Astrocyte of the hippocampus (primary cell): ENCODE measurements at places on chromosomes 11 and 22.

DNA sequence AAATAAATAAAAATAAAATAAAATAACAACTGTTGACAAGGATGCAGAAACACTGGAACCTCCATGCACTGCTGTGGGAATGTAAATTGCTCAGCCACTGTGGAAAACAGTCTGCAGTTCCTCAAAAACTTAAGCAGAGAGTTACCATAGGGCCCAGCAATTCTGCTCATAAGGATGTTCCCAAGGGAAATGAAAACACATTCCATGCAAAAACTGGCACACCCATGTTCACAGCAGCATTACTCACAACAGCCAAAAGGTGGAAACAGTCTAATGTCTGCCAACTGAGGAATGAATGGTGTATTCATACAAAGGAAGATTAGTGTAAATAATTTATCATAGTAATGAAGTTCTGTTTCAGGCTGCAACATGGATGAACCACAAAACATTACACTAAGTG is 3.2 kb upstream of the KRTAP5-10 start:
- DNase-seq, result no peak

DNA sequence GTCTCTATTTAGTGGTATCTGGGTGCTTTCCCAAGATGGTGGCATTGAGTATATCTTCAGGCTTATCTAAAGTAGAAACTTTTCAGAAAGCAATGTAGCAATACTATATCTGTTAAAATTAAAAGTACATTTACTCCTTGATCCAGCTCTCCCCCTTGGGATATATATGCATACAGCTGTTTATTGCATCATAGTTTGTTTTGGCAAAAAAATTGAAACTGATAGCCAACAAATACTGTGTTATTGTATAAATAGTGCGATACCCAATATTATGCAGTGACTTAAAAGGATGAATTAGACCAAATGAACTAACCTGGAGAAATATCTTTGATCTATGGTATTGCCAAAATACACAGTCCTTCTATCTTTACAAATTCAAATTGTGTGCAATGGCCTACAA is 8.4 kb upstream of the OR10A3 start:
- no peak for DNase-seq

DNA sequence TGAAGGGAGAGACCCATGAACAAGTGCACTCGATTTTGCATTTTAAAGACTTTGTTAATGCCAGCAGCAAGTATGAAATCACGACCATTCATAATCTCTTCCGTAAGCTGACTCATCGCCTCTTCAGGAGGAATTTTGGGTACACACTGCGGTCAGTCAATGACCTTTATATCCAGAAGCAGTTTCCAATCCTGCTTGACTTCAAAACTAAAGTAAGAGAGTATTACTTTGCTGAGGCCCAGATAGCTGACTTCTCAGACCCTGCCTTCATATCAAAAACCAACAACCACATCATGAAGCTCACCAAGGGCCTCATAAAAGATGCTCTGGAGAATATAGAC is 5.9 kb downstream of the SERPIND1 start:
- DNase-seq, result peak; percentile 26

- DNase-seq, result no peak
Observed at GRCh38 chr11:134341805-134342571, 10.2 kb downstream of the GLB1L2 start.

- no peak for DNase-seq
Observed at GRCh38 chr11:69536406-69536805, 54.9 kb downstream of the LINC01488 start.

DNA sequence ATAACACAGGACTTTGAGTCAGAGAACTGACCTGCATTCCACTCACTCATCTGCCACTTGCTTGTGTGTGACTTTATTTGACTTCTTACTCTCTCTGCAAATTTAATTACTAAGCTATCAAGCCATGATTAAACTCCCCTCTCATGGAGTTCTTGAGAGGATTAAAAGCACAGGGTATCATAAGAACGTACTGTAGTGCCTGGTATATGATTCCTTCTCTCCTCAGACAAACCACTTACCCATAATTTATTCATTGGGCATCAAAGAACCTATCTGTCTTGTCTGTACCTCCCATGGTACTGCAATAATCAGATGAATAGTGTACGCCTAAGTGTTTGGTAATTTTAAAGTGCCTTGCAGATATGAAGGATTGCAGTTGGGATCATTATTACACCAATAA is 130.6 kb upstream of the UBASH3B start:
- no peak for DNase-seq

DNA sequence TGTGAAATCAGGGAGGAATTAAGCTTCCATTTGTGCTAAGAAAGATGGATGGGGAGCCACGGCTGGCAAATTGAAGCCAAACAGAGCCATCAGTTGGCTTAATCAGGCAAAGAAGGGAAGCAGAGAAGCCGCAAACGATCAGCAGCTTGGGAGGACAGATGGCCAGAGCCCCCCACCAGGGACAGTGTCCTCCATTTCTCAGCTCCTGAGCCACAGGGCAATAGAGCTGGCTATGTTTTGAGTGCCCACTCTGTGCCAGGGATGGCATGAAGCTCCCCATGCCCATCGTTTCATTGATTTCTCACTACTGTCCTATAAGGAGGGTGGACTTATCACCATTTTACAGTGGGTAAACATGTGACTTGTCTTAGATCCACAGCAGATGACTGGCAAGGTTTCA is 126.3 kb upstream of the ASPHD2 start:
- DNase-seq, result no peak

DNA sequence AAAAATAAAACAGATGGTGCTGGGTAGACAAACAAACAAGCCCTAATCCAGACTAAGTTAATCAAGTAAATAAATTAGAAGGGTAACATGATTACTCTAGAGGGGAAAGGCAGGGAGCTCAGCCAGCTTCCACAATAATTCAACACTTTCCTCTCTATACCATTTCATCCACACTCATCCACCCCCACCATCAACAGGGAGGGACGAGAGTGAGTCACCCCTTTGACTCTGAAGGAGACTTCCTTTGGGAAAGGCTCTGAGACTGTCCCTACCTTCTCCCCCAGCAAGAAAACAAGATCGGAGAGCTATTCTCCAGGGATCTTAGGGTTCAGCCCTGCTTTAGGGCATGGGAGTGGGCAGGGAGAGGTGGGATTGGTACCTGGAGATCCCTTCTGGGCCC is 33.1 kb downstream of the TRIM66 start:
- DNase-seq, result peak; percentile 48

GRCh38 chr11:66188580-66188979 is 79.9 kb upstream of the RAB1B start:
- DNase-seq, result peak; percentile 56

- DNase-seq, result no peak
Observed at GRCh38 chr11:80477178-80477577, 1036.3 kb upstream of the TENM4 start.

GRCh38 chr11:99370549-99371216 is 349.9 kb downstream of the CNTN5 start:
- peak; percentile 84 for DNase-seq

- DNase-seq, result no peak
Observed at GRCh38 chr11:111082664-111083063, 162.9 kb upstream of the POU2AF2 start.

GRCh38 chr11:46210133-46210636 is 67.3 kb upstream of the CREB3L1 start:
- peak; percentile 22 for DNase-seq

DNA sequence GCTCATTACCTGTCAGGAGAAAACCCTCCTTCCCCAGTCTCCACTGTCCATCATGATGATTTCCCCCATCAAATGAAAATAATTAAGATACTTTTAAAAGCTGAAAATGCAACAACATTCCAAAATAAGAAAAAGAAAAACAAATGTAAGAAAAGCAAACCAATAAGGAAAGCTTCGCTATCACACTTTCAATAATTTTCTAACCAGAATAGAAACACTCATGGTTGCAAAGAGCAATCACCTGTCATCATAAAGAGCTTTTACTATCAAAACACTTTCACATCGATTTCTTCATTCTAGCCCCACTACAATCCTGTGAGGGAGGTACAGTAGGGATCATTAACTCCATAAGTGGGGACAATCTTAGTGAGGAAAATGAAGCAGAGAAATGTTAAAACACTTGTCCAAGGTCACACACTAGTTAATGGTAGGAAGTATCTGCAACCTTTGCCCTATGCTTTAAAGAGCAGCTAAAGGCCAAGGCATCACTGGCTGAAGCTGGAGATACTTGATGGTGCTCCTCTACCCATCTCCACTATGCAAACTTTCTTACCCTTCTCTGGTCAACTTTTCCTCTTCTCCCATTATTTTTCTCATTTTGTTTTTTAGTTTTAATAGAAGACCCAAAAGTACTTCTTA is 2.6 kb downstream of the RBM4B start:
- DNase-seq, result no peak

DNA sequence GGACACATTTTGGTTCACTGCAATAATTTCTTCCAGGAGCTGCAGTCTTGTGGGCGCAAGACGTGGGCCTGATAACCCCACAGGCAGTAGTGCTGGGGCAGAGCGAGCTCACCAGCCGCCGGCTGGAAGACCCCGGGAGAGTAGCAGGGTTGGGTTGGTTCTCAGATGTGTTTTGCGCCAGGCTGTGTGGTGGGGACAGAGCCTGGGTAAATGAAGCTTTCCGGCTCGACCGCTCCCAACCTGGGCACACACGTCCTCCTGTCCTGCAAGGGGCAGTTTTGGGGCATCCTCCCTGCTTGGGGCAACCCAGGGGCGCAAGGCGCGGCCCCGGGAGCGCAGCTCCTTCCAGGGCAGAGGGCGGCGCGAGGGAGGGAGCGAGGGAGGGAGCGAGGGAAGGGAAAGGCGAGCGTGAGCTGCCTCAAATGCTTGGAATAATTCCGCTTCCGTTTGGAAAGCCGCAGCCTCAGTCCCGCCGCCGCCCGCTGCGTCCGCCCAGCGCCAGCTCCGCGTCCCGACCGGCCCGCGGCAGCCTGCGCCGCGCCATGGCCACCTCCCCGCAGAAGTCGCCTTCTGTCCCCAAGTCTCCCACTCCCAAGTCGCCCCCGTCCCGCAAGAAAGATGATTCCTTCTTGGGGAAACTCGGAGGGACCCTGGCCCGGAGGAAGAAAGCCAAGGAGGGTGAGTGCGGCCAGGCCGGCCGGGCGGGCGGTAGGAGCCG is at the start of gene PARVA:
Gene PARVA (plus strand): TSS at position 466 of the 718 bp plus-strand sequence. CDS start 77 bp downstream, at position 543.
- peak; percentile 95 for DNase-seq

- DNase-seq, result peak; percentile 95
Observed at GRCh38 chr11:16613512-16614381, 124.7 kb upstream of the C11orf58 start.

DNA sequence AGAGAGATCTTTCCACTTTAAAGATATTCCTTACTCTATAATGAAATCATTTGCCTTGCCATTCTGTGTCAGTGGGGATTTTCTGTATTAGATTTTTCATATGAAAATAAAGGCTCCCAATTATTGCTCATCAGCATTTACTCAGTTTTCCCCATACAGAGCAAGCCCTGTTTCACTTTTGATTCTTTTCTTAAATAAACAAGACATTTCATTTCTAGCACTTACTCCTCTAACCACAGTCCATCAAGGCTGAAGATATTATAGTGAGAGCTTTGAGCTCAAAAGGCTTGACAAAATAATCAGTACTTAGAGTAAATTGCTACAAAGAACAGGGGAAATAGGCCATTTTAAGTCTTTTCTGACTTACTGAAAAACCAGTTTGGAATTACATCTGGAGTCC is 385.1 kb downstream of the LRRC4C start:
- peak; percentile 17 for DNase-seq

GRCh38 chr11:112016765-112017376 is 8.3 kb upstream of the DLAT start:
- DNase-seq, result peak; percentile 45

GRCh38 chr22:21835378-21835777 is 32.1 kb downstream of the MAPK1 start:
- DNase-seq, result no peak

- peak; percentile 54 for DNase-seq
Observed at GRCh38 chr22:36027579-36027934, 1.1 kb downstream of the RBFOX2 start.

GRCh38 chr11:74970852-74971395 is 17.8 kb upstream of the NEU3 start:
- DNase-seq, result no peak

DNA sequence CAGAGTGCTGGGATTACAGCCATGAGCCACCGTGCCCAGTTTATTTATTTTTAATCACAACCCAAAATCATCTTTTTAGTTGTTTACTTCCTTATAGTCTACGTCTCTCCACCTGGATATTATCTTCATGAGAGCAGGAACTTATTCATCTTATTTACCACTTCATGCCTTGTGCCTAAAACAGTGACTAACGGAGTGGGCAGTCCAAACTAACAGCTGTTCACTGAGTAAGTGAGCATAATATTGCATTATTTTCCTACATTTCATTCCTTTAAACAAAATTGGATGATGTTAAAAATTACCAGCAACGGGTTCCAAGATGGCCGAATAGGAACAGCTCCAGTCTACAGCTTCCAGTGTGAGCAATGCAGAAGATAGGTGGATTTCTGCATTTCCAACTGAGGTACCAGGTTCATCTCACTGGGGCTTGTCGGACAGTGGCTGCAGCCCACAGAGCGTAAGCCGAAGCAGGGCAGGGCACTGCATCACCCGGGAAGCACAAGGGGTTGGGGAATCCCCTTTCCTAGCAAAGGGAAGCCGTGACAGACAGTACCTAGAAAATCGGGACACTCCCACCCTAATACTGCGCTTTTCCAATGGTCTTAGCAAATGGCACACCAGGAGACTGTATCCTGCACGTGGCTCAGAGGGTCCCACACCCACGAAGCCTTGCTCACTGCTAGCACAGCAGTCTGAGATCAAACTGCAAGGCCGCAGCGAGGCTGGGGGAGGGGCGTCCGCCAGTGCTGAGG is 14.1 kb downstream of the TMEM123 start:
- no peak for DNase-seq

GRCh38 chr22:43504666-43505261 is 93.0 kb downstream of the MPPED1 start:
- no peak for DNase-seq

GRCh38 chr11:82960779-82961143 is 59.2 kb downstream of the DDIAS start:
- no peak for DNase-seq

DNA sequence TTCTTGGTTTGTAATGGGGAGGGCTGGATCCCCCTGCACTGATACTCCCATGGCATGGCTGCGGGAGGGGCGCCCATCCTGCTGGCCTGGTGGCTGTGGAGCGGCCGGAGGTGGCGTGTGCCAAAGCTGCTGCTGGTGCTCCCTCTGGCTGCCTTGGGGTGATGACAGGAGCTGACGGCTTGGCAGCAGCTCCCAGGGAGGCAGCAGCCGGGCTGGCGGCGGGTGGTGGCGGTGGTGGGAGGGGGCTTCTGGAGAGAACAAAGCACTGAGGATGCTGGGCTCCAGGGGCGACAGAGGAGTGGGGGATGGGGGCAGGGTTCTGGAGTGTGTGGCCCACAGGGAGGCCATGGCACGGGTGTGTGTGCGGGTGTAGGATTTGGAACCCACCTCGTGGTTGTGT is 11.4 kb upstream of the MPPED1 start:
- no peak for DNase-seq

DNA sequence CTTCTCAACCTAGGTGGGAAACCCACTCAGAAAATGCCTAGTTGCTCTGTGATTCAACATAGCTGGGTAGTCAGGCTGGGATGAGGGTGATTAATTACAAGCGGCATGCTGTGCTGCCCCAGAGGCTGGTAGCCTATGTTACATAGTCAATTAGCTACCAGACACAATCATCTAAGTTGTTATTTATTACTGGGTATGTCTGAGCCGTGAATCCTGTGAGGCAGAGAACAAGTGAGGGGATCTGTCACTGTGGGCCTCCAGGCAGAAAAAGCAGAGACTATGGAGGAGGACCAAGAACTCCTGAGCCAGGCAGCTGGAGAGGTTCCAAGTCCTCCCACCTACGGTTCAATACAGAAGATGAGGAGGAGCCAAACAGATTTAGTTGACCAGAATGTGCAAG is 186.6 kb upstream of the BDNF start:
- no peak for DNase-seq

GRCh38 chr11:118881228-118881627 is 2.5 kb upstream of the CXCR5 start:
- DNase-seq, result no peak

- no peak for DNase-seq
Observed at GRCh38 chr11:5547982-5548381, 358 bp downstream of the OR52H1 start.
